ENCODE measurements at places on chromosomes 3 and 15.

DNA sequence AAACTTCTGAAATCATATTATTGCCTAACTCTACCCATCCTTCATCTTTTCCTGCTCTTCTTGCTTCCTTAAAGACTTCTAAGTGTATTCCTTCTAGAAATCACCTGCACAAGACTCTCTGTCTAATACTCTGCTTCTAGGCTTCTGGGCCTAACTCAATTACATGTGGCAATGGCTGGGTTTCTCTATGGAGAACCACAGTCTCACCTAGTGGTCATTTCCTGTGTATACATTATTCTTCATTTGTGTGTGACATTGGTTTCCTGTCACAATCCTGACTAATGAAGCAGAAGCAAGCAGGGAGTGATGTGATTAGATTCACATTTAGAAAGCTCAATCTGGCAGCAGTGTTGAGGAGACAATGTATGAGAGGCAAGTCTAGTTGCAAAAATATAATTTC is 16.9 kb upstream of the CLDN1 start:
- DNase-seq = no peak

GRCh38 chr3:47394140-47394870 is 13.5 kb downstream of the PTPN23 start:
- DNase-seq = no peak

DNA sequence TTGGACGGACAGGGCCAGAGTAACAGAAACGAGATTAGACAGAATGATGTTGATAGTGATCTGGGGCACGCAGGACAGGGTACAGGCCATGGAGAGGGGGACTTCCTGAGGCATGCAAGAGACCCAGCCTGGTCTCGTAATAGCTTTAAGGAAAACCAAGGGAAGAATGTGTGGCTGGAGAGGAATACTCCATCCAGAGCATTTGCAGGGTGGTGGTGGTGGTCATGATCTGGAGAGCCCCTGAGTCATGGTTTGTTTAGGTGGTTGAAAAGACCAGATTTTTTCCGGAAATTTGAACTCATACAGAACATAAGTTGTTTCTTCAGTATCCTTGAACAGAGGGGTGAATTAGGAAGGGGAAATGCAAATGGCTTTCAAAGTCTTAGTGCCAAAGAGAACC is 138.5 kb downstream of the DUT start:
- no peak for DNase-seq

DNA sequence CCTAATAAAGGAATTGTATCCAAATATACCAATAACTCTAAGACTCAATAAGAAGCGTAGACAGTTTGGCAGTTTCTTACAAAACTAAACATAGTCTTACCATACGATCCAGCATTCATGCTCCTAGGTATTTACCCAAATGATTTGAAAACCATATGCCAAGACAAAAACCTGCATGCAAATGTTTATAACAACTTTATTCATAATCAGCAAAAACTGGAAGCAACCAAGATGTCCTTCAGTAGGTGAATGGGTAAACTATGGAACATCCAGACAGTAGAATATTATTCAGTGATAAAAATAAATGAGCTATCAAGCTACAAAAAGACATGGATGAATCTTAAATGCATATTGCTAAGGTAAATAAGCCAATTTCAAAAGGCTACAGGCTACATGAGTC is 58.4 kb downstream of the SYN2 start:
- DNase-seq = no peak

- no peak for DNase-seq
These were observed 2.8 kb upstream of the HERC1 start for GRCh38 chr15:63836579-63836978.

- no peak for DNase-seq
These were observed 82.3 kb downstream of the LRIG1 start for GRCh38 chr3:66418475-66418931.

DNA sequence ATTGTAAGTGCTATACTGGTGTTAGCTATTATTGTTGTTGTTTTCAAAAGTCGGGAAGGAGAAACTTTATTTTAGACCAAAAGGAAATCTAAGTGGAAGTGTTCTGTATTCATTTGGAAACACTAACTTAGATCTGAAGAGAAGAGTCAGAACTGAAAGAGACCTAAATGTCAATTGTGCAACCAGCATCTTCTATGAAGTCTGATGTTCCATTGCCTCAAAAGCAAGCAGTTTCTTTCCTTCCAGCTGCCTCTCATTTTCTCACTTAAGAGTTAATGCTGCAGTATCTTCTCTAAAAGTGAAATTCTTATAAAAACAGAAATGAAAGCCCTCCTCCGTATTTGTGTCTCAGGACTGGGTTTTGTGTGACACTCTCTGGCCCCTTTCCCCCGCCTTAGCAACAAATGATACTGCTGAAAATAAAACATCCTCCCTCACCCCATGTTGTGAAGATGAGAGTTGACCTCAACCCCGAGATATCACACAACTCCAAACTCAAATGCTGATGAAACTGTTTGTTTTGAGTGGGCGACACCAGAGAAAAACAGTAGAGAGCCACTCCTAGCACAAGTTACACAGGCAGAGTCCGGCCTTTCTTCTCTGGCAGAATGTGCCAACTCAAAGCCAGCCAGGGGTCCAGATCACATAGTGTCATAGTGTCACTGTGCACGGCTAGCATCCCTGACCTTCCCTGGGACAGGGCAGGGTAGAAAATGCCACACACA is 48.9 kb downstream of the GLDN start:
- no peak for DNase-seq

Measured in CD4-positive, alpha-beta memory T cell (primary cell).